ENCODE measurements at places on chromosomes 1 and 21.

DNA sequence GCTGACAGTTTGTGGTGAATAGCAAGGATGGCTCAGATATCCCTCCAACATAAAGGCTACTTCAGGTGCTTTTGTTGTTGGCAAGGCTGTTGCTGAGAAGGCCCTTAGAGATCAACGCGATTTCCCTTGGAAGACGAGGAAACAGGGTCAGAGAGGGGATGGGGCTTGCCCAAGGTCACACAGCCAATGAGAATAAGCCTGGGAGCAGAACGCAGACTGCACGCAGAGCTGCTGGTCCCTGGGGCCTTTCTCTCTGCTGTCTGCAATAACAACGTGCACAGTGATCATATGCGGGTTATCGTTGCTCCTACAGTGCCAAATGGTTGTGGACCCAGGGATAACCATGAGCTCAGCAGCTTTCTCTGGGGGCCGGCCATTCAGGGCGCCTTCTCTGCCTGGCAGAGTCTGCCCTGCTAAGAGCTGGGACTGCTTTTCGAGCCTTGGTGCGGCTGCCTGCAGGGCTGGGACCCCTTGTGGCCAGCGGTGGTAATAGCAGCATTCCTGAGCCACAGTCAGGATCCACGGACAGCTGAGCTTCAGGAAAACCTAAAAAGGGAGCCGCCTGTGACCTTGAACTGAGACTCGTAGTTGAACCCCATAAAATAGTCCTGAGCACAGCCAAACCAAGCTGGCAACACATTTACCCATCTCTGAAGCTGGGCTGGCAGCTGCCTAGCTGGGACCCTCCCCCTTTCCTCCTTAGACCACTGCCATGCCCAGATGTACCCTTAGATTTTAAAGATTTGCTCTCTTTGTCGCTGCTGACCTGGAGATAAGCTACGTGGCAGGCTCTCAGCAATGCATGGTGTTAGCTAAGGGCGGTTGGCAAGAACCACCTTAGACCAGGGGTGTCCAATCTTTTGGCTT lies 39.8 kb downstream of the HTR6 start:
- peak; percentile 61 for DNase-seq

GRCh38 chr1:2975466-2976179 lies 45.6 kb upstream of the ACTRT2 start:
- no peak for DNase-seq

DNA sequence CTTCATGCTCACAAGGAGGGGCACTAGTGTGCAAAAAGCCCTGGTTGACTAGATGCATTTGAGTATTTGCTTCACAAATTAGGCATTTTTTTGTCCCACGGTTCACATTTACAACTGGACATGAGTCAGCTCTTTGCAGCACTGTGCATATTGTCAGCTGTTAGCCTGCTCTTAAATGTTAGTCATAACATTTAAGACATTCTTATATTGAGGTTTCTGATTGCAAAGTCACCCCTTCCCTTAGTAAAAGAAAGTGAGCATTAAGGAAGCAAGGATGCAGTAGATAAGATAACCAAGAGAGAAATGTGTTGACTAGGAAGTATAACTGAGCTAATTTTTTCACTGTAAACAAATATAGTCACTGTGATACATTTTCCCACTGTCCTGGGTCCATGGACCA lies 132.6 kb upstream of the CTTNBP2NL start:
- DNase-seq = no peak

GRCh38 chr1:32695098-32695904 lies 7.3 kb downstream of the SYNC start:
- DNase-seq = no peak

- DNase-seq = peak; percentile 5
Observed at GRCh38 chr21:16216288-16216962, 486.6 kb downstream of the USP25 start.

- no peak for DNase-seq
Observed at GRCh38 chr1:17610713-17611112, 71.2 kb downstream of the ARHGEF10L start.

DNA sequence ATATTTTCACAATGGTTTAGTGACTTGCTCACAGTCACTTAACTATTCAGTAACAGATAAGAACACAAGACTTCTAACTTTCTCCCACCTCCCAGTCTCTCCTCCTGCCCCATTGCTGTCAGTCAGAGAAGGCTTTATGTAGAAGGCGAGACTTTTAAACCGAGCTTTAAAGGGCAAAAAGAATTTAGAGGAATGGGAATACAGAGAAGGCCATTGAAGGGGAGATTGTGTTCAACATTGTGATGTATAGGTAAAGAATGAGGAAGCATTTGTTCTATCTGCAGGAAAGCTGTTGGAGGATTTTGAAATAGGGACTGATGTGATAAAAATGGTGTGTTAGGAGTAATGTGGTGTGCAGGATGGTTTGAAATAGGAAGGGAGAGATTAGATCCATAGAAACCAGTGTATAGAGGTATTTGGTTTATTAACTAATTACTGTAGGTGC lies 7.3 kb downstream of the POU2F1 start:
- DNase-seq = no peak
